ENCODE measurements at places on chromosomes 6 and 20.

GRCh38 chr20:8043687-8044282 is 24.2 kb upstream of the TMX4 start:
- peak; percentile 56 for DNase-seq

GRCh38 chr20:40983898-40984297 is 44.7 kb upstream of the TOP1 start:
- no peak for DNase-seq

DNA sequence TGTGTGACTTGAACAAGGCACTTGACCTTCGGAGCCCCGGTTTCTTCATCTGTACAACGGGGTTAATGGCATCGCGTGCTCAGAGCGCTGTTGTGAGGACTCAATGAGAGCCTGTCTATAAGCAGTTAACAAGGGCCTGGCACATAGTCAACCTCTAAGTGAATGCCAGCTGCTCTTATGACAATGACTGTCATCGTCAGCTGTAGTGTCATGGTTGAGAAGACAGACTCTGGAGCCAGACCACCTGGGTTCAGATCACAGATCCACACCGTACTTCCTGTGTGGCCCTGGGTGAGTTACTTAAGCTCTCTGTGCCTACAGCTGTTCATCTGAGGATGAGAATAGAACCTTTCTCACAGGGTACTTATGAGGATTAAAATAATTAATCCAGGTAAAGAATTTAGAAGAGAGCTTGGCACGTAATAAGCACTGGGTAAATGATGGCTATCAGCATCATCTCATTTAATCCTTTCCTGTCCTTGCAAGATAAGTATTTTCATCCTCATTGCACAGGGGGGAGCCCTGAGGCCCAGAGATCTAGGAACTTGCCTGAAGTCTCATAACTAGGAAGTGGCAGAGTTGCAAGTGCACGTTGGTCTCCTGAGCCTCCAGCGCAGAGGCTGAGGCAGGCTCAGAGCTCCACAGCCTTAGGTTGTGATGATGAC is 105.3 kb downstream of the EYA2 start:
- no peak for DNase-seq

- DNase-seq = peak; percentile 70
Observed at GRCh38 chr20:49676581-49677291, 36.9 kb downstream of the B4GALT5 start.

DNA sequence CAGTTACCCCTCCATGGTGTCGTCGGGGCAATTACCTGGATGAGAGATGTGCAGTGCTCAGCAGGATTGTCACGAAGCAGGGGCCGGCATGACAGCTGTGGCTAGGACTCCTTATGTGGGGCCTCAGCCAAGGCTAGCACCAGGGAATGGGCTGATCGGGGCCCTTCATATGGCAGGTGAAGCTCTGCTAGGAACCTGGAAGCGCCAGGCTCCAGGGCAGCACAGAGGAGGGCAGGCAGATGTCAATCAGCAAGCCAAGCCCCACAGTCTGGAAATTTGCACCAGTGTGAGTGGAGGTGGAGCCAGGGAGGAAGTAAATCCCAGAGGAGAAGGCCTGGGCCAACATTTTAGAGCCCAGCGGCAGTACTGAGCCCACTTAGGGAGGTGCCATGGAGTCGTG is 21.2 kb downstream of the SYNDIG1 start:
- DNase-seq = no peak

GRCh38 chr6:151376440-151376839 is 14.9 kb downstream of the ZBTB2 start:
- DNase-seq = no peak

DNA sequence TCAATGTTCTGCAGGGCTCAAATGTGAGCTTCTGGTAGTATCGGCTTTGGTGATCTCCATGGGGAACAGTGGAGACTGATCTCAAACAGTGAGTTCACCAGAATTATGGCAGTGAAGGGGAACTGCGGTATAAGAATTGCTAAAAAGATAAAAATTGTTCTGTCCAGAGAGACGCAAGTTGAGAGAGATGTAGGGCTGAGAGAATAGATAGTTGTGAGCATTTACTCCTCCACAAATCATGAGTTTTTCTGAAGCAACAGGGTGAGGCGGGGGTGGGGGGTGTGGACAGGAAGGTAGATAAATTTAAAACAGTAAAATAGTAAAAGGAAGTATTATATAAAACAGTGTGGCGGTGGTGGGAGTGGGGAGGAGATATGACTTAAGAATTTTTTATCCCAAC is 98.6 kb upstream of the NEDD9 start:
- DNase-seq = no peak

DNA sequence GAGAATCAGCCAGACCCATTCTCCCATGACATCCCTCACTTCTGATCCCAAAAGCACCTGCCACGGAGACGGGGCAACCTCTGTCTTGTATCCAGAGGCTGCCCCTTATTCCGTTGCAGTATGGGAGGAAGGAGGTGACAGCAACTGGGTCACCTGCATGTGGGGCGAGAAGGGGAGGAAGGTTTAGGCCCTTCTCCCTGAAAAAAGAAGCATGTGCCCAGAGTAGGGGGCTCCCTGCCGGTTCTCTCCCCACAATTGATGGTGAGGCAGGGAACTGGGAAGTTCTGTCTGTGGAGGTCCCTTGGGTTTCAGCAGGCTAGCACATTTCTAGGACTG is 49.3 kb upstream of the FANCE start:
- no peak for DNase-seq
